ENCODE measurements at places on chromosomes 2 and 18.

- no peak for DNase-seq
Observed at GRCh38 chr2:26607698-26608097, 33.5 kb downstream of the CIB4 start.

GRCh38 chr2:98558852-98559530 is 49.3 kb downstream of the COA5 start:
- DNase-seq, result no peak

- no peak for DNase-seq
Observed at GRCh38 chr18:7778181-7778580, 211.1 kb downstream of the PTPRM start.

DNA sequence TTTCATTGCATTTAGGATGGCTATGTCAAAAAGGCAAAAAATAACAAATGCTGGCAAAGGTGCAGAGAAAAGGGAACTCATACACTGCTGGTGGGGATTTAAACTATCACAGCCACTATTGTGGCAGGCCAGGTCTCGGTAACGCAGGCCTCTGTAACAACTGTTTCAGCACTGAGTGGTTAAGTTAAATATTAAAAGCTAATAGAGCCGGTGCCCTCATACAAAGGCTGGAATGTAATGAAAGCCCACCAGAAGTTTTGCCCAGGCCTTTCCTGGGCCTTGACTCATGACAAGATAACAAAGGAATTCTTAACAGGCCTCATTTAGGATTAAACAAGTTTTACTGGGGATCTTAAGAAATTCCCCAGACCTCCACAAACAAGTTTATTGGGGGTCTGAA is 10.7 kb downstream of the MERTK start:
- no peak for DNase-seq

DNA sequence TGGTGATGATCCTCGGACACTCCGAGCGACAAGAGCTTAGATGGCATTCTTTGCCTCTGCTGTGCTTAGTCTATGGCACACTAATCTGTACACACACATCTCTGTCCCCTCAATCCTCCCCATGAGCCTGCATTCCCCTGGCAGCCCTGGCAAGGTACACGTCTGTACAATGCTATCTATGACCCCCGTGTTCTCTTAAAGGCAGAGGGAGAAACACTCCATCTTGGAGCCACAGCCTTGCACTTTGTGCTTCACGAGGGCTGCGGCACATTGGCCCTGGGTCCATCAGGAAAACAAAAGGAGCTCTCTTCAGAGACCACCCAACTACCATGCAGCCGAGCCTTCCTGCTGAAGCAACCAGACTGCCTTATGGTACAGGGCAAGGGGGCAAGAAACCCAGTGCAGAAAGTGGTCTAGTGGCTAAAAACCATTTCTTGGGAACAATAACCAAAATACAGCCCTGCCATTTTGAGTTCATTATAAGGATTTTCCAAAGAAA is 42.5 kb downstream of the STEAP3 start:
- DNase-seq, result no peak

GRCh38 chr18:63378919-63379638 is 12.1 kb upstream of the KDSR start:
- no peak for DNase-seq

- no peak for DNase-seq
Observed at GRCh38 chr2:236852100-236852976, 233.4 kb upstream of the COPS8 start.
